Putamen (tissue), 1 donor: ENCODE measurements at places on chromosomes 1 and 21.
A peak's percentile ranks its signal among the peaks of the same experiment; 100 is the strongest.

DNA sequence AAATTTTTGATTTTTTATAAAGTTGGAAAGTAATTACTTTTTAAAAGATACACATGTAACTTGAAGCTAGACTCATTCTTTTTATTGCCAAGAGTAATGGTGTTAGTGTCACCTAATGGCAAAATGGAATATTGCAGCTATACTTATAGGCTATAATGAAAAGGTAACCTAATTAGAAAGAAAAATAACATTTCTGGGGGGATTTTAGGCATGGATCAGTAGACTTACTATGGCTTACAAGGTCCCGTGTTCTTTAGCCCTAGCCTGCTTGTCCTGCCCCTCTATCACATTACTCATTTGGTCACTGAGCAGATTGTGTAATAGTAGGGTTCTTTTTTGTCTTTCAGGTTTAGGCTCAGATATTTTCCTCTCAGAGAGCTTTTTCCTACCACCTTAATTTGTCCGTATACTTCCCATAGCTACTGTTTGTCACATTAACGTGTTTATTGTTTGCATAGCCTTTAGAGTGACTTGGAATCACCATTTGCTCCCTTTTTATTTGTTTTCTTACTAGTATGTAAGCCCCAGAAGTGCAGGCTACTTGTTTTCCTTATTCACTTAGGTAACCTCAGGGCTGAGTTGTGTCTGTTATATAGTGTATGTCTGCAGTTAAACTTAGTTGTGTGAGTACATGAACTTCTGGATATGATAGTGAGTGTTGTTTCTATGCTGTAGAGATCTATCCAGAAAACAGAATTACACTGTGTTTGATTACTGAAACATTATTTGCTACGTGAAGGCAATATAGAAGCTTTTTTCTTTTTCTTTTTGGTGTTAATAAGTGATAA is 58.7 kb downstream of the RABGAP1L start:
- DNase-seq, result peak; percentile 9

GRCh38 chr1:220922951-220923350 is 43.7 kb downstream of the HLX start:
- no peak for DNase-seq

DNA sequence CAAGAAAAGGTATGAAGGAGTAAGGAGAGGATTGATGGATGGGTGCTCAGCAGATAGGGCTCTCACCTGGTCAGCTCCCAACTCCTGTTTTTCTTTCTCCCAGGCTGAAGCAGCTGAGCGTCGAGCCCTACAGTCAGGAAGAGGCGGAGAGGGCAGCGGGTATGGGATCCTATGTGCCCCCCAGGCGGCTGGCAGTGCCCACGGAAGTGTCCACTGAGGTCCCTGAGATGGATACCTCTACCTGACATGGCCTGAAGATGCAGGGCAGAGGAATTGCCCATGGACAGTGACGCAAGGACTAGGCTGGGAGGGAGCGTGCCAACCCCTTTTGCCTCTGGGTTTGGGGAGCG is 739 bp downstream of the ZNF593 start:
- DNase-seq, result no peak

DNA sequence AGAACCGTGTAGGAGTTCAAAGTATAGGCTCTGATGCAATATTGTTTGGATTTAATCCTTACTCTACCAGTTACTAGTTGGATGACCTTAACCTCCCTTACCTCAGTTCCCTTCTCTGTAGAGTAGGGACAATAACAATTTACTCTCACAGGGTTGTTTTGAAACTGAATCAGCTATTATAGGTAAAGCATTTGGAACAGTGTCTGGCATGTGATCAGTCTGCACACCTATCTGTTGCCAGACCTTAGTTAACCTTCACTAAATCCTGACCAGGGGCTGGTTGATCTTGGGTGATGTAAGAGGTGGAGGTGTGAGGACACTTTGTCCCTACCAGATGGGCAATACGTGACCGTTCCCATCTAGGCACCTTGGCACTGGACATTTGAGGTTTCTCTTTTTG is 106.9 kb downstream of the DDX20 start:
- no peak for DNase-seq

DNA sequence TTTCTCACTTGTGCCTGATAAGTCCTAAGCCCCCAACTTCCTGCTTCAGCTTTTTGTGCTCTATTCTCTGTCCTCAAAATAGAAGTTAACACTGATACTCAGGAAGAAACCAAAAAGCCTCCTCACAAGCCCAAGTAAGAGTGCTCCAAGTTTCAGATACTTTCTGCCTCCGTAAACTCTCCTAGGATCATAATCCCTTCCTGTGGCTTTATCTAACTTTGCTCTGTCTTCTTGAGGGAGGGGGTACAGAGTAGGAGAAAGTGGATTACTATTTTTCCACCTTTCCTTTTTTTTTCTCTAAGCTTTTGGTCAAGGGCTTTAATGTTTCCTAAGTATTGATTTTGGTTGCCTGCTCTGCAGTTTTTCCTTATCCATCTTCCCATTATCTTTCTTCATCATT is 54.6 kb downstream of the DPH5 start:
- no peak for DNase-seq

- no peak for DNase-seq
Observed at GRCh38 chr1:46412893-46413595, 18.9 kb downstream of the FAAH start.

DNA sequence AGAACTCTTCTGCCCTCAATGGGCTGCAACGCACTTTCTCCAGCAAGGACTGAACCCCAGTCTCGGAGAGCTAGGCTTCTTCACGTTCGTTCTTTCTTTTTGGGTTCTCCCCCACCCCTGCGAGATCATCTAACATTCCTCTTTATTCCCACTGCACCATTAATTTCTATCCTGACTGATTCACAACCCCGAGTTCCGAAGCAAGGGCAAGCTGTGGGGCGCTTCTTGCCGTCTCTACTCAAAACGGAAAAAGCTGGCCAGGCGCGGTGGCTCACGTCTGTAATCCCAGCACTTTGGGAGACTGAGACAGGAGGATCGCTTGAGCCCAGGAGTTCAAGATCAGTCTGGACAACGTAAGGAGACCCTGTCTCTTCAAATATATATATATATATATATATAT is 37.4 kb upstream of the BTG2 start:
- DNase-seq, result no peak

GRCh38 chr21:26116456-26117011 is 54.0 kb downstream of the APP start:
- no peak for DNase-seq

- DNase-seq, result no peak
Observed at GRCh38 chr1:232992227-232992626, 41.8 kb downstream of the NTPCR start.

DNA sequence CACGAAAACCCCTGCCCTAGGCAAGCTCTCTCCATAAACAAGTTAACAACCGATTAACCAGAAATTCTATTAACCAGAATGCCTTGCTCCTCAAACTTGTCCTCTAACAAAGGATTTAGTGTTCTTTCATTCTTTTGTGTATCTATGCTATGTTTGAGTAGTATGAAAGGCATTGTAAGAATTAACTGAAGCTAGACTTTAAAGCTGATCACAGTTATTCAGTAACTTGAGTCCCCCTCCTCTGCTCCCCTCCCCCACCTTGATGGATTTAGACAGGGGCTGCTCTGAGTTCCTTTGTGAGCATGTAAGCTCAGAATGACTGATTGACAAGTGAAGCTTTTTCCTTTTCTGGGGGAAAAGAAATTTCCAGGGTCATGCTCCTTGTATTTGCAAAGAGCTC is 257.6 kb downstream of the TTLL7 start:
- DNase-seq, result no peak

GRCh38 chr21:35711661-35712060 is 348.7 kb downstream of the SETD4 start:
- DNase-seq, result no peak

DNA sequence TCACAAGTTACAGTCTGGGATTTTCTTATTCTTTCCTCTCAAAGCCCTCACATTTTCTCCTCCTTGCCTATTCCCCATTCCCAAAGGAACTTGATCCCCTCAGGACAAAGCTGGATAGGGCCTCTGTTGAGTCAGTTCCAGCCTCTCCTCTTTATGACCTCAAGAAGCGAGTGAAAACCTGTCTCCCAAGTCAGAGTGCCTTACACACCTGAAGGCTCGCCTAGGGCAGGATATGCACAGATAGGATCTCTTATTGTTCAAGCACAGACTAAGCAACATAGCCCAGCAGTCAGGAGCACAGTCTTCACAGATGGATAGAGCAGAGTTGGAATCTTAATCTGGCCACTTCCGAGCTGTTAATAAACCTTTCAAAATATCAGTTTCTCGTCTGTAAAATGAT is 60.8 kb upstream of the PRRC2C start:
- DNase-seq, result no peak

- DNase-seq, result no peak
Observed at GRCh38 chr1:185853739-185854138, 119.5 kb downstream of the HMCN1 start.

GRCh38 chr1:63294803-63295594 is 27.4 kb upstream of the FOXD3 start:
- DNase-seq, result no peak

DNA sequence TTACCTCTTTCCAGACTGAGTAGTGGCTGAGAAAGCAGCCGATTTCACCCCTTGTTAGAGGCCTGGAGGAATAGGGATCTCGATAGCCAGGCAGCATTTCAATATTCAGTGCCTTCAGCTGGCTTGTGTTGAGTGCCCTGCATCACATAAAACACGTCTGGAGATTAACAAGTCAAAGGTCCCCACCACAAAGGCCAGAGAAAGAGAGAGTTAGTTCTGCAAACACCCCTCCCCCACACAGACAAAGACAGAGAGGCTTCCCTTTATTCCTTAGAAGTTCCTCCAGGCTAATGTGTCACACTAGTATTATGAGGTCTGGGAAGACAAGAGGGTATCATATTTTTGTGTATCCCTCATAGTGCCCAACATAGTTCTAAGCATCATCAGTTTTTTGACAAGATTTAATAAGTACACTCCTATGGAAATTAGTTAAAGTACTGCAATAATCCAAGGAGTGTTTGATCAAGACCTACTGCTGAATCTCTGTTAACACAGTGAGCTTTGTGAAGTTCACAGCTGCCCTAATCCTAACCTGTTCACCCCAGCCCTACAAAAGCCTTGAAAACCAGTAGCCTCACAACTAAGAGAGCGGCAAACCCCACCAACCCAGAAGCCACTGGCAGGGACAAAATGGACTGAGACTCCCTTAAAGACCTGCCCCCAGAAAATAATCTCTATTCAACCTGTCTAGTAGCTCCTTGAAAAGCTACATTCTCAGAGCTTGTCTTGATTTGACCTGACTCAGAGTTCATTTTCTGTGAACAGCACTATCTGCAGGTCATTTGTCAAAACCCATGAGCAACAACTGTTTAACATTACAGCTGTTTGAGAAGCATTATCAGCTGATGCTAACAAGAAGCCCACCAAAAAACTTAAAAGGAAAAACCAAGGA is 91.9 kb downstream of the COLGALT2 start:
- no peak for DNase-seq

DNA sequence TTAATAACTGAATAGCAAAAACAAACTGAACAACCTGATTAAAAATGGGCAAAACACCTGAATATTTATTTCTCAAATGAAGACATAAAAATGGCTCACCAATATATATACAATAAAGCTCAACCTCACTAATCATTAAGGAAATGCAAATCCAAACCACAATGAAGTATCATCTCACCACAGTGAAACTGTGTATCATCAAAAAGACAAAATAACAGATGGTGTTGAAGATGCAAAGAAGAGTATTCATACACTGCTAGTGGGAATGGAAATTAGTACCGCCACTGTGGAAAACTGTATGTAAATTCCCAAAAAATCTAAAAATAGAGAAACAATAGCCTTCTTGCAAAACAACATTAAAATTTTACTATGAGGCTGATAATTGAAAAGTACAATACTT is 1660.1 kb upstream of the B3GALT2 start:
- DNase-seq, result no peak

GRCh38 chr21:37208056-37208721 is 58.9 kb downstream of the VPS26C start:
- DNase-seq, result peak; percentile 82

GRCh38 chr1:193355626-193356025 is 169.2 kb upstream of the B3GALT2 start:
- DNase-seq, result no peak

- no peak for DNase-seq
Observed at GRCh38 chr1:30450818-30451233, 272.6 kb downstream of the MATN1 start.

- no peak for DNase-seq
Observed at GRCh38 chr1:17822741-17823426, 67.8 kb downstream of the ACTL8 start.

DNA sequence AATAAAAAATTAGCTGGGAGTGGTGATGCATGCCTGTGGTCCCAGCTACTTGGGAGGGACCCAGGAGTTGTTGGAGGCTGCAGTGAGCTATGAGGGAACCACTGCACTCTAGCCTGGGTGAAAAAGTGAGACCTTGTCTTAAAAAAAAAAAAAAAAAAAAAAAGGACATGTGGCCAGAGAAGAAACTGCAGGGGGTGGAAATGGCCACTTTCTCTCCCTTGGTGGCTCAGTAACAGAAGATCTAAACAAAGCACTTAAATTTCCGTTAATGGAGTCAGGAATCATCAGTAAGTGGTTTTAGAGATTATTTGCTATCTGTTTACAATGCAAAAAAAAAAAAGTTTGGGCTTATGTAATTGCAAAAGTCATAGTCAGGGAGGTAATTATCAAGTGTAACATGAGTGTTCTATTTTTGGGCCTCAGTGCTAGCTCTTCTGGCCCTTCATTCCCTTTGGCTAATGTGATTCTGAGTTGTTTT is 19.3 kb upstream of the OPRD1 start:
- DNase-seq, result no peak

GRCh38 chr1:61568460-61569302 is 156.3 kb downstream of the TM2D1 start:
- no peak for DNase-seq

DNA sequence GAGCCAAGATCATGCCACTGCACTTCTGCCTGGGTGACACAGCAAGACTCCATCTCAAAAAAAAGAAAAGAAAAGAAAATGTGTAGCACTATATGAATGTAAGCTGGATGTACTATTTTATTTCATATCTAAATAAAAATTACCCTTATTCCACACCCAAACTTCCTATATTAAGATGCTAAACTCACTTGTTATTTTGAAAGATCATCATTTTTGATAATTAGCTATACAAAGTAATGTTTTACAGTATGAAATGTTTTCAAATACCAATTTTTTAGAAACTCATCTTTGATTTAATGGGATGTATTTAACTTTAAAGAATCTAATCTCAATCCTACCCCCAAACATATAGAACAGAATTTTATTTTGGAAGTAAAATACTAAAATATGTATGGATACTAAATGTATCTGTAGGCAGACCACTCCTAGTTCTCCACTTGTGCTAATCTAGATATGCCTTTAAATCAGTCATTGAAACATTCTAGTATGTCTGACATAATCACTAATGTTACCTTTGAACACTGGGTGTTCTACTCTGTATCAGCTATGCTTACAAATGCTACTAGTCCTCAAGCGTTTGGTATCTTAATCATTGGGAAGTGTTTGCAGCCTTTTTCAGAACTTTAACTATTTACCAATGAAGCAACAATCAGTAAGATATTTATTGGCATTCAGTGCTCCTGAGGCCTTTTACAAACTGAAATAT is 12.9 kb downstream of the MIER1 start:
- no peak for DNase-seq

GRCh38 chr1:8340448-8340847 is 22.5 kb downstream of the SLC45A1 start:
- DNase-seq, result no peak

GRCh38 chr1:38062361-38063288 is 16.0 kb upstream of the POU3F1 start:
- no peak for DNase-seq

GRCh38 chr1:179955287-179955680 is 674 bp downstream of the CEP350 start:
- DNase-seq, result peak; percentile 8

GRCh38 chr1:119868176-119868575 is 28.1 kb downstream of the ADAM30 start:
- DNase-seq, result no peak

GRCh38 chr1:200925831-200926230 is 31.1 kb downstream of the INAVA start:
- DNase-seq, result no peak
